Skeletal muscle cell (primary cell): ENCODE measurements at places on chromosomes 3 and 15.

- DNase-seq: no peak
Measured at GRCh38 chr3:155690921-155691320, 54.0 kb downstream of the PLCH1 start.

DNA sequence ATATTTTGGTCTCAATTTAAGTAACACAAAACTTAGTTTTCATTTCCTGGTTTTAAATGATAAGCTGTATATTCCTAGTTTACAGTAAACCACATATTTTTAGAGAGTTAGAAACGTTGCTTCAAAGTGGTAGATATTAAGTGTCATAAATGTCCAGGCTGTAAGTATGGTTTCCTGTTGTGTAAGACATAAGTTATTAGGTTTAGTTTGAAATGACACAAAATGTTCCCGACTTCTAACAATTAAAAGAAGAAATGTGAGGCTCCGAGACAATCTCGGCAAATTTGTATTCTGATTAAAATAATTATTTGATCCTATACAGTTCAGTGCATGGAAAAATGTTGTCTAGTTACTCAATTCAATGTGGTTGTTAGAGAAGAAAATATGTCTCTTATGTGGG is 387.3 kb downstream of the EPHA3 start:
- no peak for DNase-seq

- DNase-seq: no peak
Measured at GRCh38 chr3:182451871-182452270, 341.4 kb upstream of the ATP11B start.

DNA sequence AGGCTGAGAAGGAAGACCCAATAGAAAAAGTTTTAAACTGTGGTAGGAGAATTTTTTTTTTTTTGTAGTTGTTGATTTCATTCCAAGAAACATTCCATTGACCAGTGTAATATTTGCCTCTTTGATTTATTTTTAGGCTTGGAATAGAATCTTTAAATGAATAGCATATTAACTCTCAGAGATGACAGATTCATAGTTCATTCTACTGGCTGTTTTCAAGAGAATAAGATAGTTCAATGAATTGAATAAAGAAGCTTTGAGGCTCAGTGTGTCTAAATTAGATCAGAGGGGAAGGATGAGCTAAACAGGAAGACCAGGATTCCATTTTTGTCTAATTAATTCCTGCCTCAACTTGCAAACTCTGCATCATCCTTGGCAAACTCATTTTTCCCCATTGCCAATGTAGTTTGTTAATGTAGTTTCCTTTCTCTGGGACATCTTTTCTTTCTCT is 98.4 kb downstream of the NAALADL2 start:
- DNase-seq: no peak

- no peak for DNase-seq
Measured at GRCh38 chr3:14396031-14396692, 6.2 kb upstream of the SLC6A6 start.

DNA sequence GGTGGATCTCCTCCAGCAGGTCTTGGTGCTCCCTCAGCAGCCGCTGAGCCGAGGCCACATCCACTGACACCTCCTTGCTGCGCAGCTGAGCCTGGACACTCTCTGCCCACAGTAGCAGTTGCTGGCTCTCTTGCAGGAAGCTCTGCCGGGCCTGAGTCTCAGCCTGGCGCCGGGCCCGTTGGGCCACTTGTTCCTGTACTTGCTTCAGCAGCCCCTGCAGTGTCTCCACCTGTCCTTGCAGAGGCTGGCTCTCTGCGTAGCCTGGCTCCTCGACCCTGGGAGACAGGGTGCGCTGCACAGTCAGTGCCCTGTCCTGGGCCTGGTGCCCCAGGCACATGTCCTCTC is 15.5 kb downstream of the SPTBN5 start:
- DNase-seq: no peak

DNA sequence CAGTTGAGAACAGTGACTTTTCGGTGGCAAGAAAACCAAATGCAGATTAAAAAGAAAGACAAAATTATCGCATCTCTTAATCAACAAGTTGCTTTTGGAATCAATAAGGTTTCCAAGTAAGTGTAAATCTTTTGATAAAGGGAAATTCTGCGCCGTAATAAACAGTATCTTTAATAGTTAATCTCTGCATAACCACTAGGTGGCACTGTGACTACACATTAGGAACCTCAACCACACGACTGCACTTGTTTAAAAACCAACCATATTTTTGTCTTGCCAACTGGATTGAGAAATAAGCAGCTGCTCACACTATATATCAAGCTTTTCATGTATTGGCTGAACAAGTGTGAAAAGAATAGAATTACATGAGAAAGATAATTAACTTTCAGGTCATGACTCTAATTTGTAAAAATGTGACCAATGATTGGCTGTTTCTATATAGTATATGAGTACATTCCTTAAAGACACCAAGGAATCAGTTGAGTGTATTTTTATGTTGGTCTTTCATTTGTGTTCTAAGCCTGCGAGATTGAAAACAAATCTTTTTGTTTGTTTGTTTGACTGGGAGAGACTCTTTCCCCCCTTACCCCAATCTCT is 72.7 kb downstream of the DZIP3 start:
- peak; percentile 44 for DNase-seq

DNA sequence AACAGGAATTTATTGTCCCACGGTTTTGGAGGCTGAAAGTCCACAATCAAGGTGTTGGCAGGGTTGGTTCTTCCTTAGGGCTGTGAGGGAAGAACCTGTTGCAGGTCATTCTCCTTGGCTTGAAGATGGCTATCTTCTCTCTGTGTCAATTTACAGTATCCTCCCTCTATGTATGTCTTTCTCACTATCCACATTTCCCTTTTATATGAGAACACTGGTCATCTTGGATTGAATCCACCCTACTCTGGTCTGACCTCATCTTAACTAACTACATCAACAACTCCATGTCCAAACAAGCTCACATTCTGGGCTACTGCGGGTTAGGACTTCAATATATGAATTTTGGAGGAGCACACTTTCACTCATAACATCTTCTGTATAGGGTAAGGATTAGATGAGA is 61.9 kb downstream of the CLDN1 start:
- DNase-seq: no peak

DNA sequence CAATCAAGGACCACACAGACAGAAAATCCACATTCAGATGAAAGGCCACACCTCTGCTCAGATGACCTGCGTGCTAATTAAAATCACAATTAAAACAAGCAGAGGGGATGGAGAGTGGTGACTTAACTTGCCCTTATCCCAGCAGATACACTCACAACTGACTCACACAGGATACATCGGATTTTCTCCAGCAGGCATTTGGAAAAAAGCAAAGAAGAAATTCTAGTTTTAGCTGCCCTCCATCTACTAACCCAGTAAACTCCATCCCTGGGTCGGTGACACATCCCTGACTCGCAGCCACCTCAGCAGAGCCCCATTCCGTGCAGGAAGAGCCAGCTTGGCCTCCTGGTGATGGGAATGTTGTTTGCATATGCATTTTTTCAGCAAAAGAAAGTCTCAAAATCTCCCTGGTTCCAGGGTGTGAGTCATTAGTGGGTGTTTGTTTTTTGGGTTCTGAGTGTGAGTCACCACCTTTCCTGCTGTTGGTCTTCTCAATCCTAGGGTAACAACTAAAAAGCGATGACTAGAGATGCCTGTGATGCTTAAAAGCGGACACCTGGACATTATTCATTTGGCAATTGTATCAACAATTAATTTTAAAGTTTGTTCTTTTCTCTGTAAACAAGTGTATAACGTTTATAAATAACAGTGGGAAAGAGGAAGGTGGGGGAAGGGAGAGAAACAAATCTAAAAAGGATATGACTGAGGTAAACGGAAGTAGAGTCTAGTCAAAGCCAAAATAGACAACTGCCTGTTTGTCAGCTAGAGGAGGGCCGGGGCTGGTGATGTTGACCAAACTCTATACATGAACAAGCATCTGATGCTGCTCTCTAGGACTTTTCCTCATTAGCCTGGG is 49.8 kb upstream of the SLC4A7 start:
- DNase-seq: peak; percentile 96
